ENCODE measurements at places on chromosomes 7 and 10.

DNA sequence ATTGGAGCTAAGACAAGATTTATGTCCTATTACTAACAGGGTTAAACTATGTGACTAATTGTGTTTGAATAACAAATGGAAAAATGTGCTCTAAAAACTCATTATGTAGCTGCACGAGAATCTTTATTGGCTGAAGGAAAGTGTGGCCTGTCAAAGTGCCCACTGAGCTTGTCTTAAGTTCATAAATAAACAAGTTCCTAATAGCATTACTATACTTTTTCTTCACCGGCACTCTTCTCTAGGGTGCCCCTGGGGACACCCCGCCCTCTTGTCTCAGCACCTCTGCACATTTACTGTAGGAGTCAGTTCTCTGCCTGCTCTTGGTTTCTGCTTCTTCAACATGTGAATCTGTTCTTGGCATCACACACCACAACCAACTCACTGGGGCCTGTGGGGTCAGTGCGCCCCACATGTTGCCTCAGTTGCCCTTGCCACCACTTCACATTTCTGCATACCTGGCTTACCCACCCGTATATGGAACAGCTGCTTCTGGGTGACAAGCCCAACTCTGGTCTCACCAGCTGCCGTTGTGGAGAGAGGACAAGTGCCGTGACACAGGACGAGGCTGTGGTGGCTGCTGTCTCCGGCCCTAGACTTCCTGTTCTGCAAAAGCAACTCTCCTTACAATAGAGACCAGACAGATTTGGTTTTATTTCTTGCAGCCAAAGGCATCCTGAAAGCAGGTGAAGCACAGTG lies 96.3 kb upstream of the DDC start:
- DNase-seq: no peak

GRCh38 chr7:107007007-107007891 lies 37.3 kb upstream of the PRKAR2B start:
- DNase-seq: no peak

DNA sequence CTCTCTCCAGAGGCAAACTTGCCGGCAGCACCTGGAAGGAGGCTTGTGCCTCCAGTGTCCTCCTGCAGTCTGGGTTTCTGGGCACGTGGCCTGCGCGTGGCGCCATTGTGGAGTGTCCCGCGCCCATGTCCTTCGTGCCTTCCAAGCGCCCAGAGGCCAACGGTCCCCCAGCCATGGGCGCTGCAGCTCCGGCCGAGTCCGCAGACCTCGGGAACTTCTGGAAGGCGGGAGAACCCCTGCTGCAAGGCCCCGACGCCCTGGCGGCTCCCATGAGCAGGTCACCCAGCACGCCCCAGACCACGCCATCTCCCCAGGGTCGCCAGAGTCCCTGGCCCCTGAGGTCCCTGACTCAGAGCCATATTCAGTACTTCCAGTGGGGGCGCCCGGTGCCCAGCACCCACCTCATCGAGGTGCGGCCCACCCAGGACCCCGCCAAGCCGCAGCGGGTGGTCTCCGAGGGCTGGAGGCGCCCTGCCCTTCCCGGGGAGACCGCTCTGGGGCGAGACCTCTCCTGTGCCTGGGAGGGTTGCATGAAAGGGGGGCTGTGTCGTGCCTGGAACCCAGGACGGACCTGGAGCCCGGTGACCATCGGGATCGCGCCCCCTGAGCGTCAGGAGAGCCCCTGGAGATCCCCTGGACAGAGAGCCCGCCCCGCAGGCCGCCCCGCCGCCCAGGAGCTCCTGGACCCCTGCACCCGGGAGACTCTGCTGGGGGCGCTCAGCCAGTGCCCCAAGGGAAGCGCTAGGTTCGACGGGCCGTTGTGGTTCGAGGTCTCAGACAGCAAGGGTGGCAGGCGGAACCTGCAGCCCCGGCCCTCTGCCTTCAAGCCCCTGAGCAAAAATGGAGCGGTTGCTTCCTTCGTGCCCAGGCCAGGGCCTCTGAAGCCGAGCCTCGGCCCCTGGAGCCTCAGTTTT lies at the start of gene POM121L12:
TSS of gene POM121L12 (plus strand) at position 135 of the 914 bp plus-strand sequence. CDS start at position 174, 39 bp downstream.
- DNase-seq: no peak

DNA sequence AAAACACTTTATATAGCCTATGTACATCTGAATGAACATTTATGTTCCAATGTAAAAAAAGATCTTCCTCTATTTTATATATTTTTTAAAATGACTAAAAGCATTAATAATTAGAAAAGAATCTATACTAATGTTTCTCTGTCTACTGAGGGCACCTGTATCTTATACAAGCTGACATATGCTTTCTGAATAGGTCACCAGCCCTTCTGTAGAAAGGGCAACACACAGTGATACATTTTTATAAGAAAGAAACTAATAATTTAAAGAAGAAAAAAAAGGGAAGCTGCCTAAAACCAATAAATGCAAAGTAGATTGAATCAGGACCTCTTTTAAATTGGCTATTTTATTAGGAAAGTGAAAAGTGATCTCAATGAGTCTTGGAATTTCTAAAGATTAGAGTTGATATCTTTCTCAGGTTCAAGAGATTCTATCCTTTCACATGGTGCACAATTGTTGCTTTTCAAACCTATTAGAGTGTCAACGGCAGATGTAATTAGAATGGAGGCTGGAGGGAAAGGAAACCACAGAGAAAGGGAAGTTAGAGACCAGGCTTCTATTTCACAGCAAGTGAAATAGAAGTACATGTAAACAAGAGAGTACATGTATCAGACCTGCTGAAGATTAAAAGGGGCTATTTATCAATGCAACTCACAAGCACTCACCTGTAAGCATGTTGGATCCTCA lies 6.3 kb downstream of the MTPN start:
- DNase-seq: no peak

GRCh38 chr7:149821191-149822148 lies 16.7 kb upstream of the ZNF862 start:
- DNase-seq: peak; percentile 26

DNA sequence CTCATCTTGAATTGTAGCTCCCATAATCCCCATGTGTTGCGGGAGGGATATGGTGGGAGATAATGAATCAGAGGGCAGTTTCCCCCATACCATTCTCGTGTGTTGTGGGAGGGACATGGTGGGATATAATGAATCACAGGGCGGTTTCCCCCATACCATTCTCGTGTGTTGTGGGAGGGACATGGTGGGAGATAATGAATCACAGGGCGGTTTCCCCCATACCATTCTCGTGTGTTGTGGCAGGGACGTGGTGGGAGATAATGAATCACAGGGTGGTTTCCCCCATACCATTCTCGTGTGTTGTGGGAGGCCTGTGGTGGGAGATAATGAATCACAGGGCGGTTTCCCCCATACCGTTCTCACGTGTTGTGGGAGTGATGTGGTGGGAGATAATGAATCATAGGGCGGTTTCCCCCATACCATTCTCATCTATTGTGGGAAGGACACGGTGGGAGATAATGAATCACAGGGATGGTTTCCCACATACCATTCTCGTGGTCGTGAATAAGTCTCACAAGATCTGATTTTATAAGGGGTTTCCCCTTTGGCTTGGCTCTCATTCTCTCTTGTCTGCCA lies 271.0 kb downstream of the MAD1L1 start:
- DNase-seq: no peak

DNA sequence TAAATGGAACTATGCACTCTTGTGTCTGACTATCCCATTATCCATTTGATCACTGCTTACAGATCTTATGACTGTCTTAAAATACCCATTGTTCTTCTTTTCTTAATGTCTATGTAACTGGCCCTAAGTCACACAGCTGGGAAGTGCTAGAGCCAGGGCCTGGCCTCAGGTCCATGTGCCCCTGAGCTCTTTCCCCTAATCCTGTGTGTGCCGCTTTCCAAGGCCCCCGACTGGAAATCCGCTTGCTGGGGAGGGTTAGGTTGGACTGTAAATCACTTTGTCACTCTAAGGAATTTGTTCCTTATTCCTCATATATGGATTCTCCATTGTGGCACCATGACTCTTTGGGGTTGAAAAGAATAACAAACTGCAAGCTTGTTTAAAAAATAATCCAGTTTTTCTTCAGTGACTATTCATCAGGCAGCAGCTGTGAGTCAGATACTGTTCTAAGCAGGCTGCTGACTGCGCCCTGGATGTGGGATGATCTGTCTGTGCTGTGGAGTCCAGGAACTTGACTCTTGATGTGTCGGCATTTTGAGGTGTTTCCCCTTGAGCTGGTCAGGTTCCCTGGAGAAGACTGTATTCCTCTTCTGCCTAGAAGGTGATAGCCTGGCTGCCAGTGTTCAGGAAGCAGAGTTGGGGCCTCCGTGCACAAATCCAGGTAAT lies 236.3 kb downstream of the SDK1 start:
- no peak for DNase-seq

DNA sequence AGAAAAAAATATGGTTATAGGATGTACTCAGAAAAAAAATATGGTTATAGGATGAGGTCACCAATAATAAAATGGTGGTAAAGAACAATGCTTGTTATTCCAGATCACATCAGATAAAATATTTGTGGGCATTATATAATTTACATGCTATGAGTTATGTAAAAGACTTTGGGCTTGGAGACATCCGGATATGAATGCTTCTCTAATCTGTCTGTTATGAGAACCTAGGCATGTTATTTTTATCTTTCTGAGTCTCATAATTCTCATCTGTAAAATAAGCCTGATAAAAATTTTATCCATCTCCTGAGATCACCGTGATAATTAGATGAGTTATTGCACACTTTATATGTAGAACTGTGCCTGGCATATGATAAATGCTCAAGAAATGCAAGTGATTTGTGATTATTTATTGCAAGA lies 37.8 kb downstream of the DKK1 start:
- DNase-seq: no peak

- no peak for DNase-seq
Observed at GRCh38 chr10:101158459-101159058, 27.5 kb downstream of the TLX1 start.

- no peak for DNase-seq
Observed at GRCh38 chr10:26869528-26869927, 8.8 kb upstream of the ABI1 start.

DNA sequence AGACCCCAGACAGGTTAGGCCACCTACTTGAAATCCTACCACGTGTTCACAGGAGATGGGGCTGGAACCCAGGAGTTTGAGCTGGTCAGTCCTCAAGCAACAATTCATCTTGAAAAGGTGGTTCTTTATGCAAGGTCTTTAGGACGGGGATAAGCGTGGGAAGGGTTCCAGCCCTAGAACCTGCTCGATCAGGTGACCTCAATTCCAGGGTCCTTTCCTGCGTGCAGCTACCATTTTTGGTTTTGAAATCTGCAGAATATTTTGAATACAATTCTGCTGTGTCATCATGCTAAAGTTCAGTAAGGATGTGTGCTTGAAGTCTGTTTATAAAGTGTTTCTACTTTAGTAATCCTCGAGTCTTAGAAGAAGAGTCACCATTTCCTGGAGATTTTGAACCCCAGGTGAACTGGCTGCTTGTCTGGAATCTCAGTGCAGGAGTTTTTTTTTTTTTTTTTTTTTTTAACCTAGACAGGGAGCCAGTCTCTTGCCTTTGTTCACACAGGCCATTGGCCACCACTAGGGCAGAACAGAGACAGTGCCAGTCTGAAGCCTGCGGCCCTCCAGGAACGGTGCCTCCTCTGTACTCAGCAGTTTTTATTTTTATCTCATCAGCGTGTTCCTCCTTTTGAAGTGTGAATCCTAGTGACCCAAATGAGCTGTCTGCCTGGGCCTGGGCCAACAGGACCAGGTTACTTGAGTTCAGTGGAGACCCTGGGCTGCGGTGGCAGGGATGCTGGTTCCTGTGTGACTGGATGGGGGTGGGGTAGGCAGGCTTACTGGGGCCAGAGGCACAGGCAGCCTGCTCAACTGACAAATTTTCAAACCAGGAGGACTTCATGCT lies 54.6 kb downstream of the EEPD1 start:
- peak; percentile 65 for DNase-seq

GRCh38 chr10:124166431-124167125 lies 73.2 kb upstream of the CHST15 start:
- DNase-seq: no peak

DNA sequence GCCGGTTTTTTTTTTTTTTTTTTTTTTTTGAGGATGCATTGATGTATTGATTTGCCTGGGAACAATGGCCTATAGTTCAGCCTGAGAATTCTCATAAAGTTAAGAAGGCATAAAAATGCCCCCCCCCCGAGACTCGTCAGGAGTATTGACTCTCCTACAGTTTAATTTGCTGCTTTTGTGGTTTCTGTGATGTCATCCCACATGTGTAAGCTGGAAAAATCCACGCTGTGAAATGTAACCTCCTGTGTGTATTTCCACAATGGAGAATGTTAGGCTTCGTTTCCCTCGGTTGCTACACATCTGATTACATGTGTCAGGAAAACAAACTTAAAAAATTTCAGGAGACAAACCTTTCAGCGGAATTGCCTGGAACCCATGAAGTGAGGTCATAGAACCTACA lies 117.9 kb downstream of the FANK1 start:
- no peak for DNase-seq

- no peak for DNase-seq
Observed at GRCh38 chr10:72792288-72792687, 100.3 kb downstream of the MCU start.

GRCh38 chr10:48332166-48332870 lies 25.8 kb downstream of the MAPK8 start:
- DNase-seq: no peak

DNA sequence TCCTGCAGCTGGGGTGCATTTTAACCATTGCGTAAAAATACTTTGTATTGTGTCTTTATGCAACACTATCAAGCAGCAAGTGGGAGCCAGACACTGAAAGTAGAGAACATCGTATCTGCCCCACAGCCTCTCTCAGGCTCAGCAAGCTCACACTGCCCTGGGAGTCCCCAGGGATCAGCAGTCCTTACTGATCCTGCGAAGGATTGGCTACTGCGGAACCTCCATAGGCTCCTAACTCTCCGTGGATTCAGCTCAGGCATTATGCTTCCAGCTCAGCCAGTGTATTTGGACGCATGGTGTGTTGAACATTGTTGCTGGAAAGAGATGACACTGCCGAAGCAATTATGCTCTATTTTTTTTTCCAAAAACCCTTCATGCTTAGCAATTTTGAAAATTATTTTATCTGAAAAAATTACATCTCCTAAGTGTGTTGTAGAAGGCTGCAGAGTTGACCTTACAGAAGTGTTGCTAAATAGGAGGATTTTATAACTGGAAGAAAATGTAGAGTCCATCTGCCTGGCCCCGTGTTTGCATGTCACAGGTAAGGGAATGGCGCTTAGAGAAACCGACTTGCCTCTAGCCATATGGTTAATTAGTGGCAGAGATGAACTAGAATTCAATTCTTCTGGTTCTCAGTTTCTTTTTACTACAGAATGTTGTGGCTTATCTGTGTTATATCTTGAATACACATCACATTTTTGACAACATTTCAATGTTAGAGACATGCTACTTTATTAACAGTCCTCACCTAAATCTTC lies 276.4 kb upstream of the COBL start:
- DNase-seq: no peak

DNA sequence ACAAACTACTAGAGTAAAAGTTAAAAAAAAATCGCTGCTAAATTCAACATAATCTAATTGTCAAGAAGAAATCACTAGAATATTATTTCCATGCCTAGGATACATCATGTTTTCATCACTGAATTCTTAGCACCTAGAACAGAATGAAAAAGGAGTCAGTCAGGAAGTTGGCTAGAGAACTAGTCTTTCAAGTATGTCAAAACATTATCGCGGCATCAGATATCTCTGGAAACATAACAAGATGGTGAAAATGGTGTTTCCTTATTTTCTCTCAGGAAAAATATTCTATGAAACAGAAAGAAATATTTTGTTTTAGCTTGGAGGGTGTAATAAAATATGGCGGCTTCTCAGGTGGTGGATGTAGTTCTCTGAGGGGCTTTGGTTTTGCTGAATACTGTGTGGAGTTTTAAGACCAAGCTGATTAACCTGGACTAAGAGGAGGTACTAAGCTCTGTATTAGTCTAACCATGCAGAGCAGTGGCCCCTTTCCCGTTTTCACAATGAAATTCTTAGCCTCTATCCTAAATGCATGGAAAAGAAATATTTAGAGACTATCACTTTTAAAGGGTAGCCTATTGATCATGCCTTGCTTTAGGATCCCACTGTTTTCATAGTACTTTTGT lies 205.6 kb downstream of the MDFIC start:
- DNase-seq: no peak
